Spinal cord (tissue), 10 donors: ENCODE measurements at places on chromosomes 6 and 20. TPM values are rescaled to one million over a fixed set of nuclear protein-coding genes. Genes with fewer than 3 reads are reported as not detected.

DNA sequence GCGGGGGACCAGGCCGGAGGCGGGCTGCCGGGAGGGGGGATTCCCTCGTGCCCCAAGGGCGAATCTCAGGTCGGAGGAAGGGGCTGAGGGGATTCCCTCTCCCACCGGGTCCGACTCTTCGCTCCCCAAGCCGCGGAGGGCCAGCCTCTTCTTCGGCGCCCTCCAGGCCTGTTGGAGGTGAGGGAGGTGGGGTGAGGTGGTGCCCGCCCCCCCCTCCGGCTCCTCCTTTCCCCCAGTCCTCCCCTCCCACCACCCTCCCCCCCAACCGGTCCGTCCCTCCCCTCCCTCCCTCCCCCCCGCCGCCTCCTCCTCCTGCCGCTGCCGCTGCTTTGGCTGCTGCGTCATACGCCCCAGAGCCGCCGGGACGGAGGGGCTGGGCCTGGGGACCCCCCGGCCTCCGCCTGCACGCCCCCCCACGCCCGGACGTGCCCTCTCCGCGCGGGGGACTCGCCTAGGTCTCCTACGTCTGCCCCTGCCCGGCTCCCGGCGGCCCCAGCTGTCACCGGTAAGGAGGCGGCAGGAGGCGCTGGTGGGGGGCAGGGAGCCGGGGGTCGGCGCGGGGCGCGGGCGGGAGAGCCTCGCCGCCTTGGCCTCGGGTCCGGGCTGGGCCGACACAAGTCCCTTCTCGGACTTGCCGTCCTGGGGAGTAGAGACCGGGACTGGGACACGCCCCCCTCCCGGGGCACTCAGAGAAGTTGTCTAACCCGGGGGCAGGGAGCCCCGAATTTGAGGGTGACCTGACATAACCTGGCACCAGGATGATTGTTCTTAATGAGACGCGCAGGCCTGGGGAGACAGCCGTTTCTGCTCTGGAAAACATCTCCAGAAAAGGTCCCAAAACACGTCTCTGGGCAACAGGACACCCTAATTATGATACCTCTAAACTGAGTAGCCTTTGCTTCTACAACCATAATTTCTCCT lies at the start of gene PHF1:
TSS of gene PHF1 (plus strand) at position 304 of the 921 bp plus-strand sequence. CDS start 1,250 bp downstream, outside the sequence.
- peak within 1 kb of the TSS; percentile 97 for H3K27ac ChIP-seq
- H3K4me3 ChIP-seq, result peak within 1 kb of the TSS; percentile 83
- H3K4me1 ChIP-seq, result peaks cover 19% of the 10 kb centered on the region
- no peak for DNase-seq

- no peaks in the 10 kb centered on the region for H3K36me3 ChIP-seq
- no peaks in the 10 kb centered on the region for H3K4me1 ChIP-seq
- H3K4me3 ChIP-seq, result no peak overlapping the region
- DNase-seq, result no peak
Measured at GRCh38 chr6:129235167-129236000, 352.4 kb downstream of the LAMA2 start.

GRCh38 chr6:27154696-27155095 lies 92.8 kb upstream of the PRSS16 start:
- H3K4me1 ChIP-seq, result peaks cover 9% of the 10 kb centered on the region
- peaks cover 6% of the 10 kb centered on the region for H3K27me3 ChIP-seq
- no peaks in the 10 kb centered on the region for H3K36me3 ChIP-seq
- no peak overlapping the region for H3K4me3 ChIP-seq
- no peak for DNase-seq
- no peak overlapping the region for H3K27ac ChIP-seq

DNA sequence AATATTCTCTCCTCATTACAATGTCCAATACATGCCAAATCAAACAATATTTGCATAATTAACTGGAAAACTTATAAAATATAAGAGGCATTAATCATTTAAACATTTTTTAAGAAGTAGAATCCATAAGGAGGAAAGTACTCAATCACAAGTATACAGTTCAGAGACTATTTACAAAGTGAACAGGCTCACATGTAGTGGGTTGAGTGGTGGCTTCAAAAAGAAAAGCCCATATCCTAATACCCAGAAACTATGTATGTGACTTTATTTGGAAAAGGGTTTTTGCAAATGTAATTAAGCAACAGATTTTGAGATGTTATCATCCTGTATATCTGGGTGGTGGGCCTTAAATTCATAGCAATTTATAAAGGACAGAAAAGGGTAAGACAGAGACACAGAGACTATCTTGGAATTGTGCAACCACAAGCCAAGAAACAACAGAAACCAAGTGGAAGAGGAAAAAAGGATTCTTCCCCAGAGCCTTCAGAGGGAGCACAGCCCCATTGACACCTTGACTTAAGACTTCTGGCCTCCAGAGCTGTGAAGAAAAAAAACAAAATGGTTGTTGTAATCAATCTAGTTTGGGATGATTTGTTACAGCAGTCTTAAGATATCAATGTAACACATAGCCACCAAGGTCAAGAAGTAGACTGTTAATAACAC lies 32.7 kb upstream of the CRISP1 start:
- no peaks in the 10 kb centered on the region for H3K27me3 ChIP-seq
- no peak overlapping the region for H3K27ac ChIP-seq
- H3K4me1 ChIP-seq, result no peaks in the 10 kb centered on the region
- DNase-seq, result no peak
- no peaks in the 10 kb centered on the region for H3K36me3 ChIP-seq

DNA sequence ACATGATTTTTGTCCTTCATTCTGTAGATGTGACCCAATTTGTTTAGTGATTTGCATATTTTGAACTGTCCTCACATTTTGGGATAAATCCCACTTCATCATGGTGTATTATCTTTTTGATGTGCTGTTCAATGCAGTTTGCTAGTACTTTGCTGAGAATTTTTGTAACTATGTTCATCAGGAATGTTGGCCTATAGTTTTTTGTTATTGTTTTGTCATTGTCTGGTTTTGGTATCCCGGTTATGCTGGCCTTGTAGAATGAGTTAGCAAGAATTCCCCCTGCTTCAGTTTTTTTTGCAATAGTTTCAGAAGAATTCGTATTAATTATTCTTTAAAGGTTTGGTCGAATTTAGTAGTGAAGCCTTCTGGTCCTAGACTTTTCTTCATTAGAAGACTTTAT lies 11.9 kb downstream of the KIF25 start:
- H3K36me3 ChIP-seq, result no peaks in the 10 kb centered on the region
- no peaks in the 10 kb centered on the region for H3K27me3 ChIP-seq
- no peaks in the 10 kb centered on the region for H3K4me1 ChIP-seq

- no peaks in the 10 kb centered on the region for H3K4me1 ChIP-seq
- no peak overlapping the region for H3K4me3 ChIP-seq
- H3K36me3 ChIP-seq, result no peaks in the 10 kb centered on the region
- H3K27ac ChIP-seq, result no peak overlapping the region
- DNase-seq, result no peak
Measured at GRCh38 chr6:19754686-19755085, 82.5 kb upstream of the ID4 start.

DNA sequence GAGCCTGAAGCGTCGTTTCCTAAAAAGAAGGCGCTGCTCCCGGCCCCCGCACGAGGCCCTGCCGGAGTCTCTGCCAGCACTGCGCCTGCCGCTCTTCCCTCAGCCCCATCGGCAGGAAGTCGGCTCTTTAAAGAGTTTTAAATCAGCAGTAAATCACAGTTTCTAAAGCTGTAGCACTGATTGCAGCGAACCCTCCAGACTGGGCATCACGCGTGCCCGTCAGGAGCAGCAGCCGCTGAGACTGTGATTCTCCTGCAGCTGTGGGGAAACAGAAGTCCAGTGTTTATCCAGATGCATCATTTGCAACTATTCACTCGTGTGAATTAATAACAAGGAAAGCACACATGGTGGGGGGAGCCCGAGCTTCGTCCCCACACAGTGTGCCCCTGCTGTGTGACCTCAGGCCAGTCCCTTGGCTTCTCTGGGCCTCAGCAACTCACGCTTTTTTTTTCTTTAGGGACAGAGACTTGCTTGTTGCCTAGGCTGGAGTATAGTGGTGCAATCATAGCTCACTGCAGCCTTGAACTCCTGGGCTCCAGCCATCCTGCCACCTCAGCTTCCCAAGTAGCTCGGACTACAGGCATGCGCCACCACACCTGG lies 28.3 kb downstream of the DLL1 start:
- no peak for DNase-seq
- H3K27me3 ChIP-seq, result peaks cover 5% of the 10 kb centered on the region
- no peak overlapping the region for H3K4me3 ChIP-seq
- H3K4me1 ChIP-seq, result peaks cover 36% of the 10 kb centered on the region

DNA sequence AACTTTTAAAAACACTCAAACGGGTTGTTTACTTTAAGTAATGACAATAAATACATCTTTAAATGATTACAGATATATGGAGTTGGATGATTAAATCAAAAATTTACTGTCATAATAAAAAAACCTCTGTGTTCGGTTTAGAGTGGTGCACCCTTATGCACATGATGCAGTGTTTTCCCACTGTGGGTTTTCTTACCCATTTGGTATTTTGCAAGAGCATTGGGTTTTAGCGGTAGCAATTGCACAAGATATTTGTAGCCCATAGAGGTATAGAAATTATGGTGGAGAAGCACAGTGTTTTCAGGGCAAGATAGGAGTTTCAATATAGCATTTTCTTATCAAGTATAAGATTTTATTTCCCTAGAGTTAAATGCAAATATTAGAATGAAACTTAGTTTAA lies 410.8 kb upstream of the PLCB4 start:
- no peaks in the 10 kb centered on the region for H3K4me1 ChIP-seq
- no peaks in the 10 kb centered on the region for H3K27me3 ChIP-seq
- no peak overlapping the region for H3K4me3 ChIP-seq
- no peaks in the 10 kb centered on the region for H3K36me3 ChIP-seq

DNA sequence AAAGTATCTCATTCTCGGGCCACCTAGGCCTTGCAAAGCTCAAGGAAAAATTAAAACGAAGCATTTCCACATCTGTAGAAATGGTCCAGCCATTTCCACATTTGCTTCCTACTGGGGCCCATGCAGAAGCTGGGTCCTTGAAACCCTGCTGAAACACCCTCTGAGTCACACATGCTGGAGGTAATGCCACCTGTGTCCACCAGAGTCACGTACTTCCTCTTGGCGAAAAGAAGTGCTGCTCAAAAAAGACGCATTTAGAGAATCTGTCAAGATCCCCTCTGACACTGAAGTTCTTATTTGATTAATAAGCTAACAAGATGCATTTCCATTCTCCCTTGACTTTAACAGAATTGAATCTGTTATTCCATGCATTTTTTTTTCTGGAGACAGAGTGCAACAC lies 423.2 kb downstream of the PREX1 start:
- H3K27me3 ChIP-seq, result peaks cover 7% of the 10 kb centered on the region
- H3K36me3 ChIP-seq, result no peaks in the 10 kb centered on the region
- DNase-seq, result no peak

GRCh38 chr6:41571021-41571780 lies 25.0 kb downstream of the FOXP4 start:
- H3K4me3 ChIP-seq, result no peak overlapping the region
- peaks cover 2% of the 10 kb centered on the region for H3K27me3 ChIP-seq
- peak overlapping the region; percentile 49 for H3K27ac ChIP-seq
- H3K36me3 ChIP-seq, result peaks cover 8% of the 10 kb centered on the region
- peaks cover 36% of the 10 kb centered on the region for H3K4me1 ChIP-seq

- no peak for DNase-seq
- H3K4me1 ChIP-seq, result peaks cover 35% of the 10 kb centered on the region
- H3K27ac ChIP-seq, result no peak overlapping the region
Measured at GRCh38 chr6:43176423-43176786, 5.3 kb downstream of the SRF start.

DNA sequence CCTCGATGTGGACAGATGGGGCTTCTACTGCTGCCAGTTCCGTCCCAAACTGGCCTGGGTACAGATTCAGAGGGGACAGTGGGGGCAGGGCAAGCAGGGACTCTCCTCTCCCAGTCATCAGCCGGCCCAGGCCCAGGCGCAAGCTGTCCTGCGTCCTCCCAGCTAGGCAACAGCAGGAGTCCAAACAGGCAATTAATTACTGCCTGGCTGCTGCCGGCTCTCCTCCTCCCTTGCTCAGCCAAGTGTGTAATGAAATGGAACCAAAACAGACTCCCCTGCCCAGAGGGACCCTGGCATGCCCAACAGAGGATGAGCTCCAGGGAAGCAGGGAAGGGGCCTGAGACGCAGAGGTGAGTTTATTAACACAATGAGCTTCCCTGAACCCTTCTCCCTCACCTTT lies 17.8 kb upstream of the SLC32A1 start:
- H3K4me1 ChIP-seq, result peaks cover 8% of the 10 kb centered on the region
- no peaks in the 10 kb centered on the region for H3K36me3 ChIP-seq
- no peak overlapping the region for H3K4me3 ChIP-seq
- no peak overlapping the region for H3K27ac ChIP-seq
- H3K27me3 ChIP-seq, result no peaks in the 10 kb centered on the region

GRCh38 chr6:80921861-80922460 lies 815.5 kb downstream of the BCKDHB start:
- no peaks in the 10 kb centered on the region for H3K27me3 ChIP-seq
- DNase-seq, result no peak
- no peak overlapping the region for H3K27ac ChIP-seq
- H3K4me1 ChIP-seq, result no peaks in the 10 kb centered on the region

GRCh38 chr20:20096421-20096820 lies 44.1 kb downstream of the CFAP61 start:
- H3K27ac ChIP-seq, result no peak overlapping the region
- H3K4me3 ChIP-seq, result no peak overlapping the region
- no peaks in the 10 kb centered on the region for H3K27me3 ChIP-seq
- peak; percentile 83 for DNase-seq

DNA sequence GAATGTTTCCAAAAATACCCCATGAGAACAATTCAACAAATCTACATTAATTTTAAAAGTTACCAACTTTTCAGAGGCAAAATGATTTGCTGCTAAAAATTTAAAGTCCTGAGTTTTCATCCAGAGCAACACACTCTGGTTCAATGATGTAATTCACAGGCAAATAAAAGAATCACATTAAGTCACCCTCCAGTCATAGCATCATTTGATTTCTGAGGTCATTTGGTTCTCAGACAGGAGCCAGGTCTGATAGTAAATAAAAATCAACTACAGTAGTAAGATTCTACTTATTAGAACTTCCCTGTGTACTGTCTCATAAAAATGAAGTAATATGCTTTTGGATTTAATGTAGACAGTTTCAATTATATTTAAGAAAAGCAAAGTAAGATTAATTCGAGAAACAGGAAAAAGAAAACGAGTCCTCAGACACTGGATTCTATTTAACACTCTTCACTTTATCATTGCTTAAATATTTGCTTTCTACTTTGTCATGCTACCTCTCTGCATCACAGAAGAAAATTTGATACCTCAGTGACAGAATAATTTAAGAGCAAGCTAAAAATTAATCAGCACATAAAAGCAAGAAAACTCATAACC lies 25.8 kb downstream of the MAP7 start:
- H3K4me3 ChIP-seq, result peak overlapping the region; percentile 4
- no peak for DNase-seq
- H3K27me3 ChIP-seq, result no peaks in the 10 kb centered on the region
- no peak overlapping the region for H3K27ac ChIP-seq
- H3K36me3 ChIP-seq, result no peaks in the 10 kb centered on the region

Gene KIF6
- total RNA-seq, result 2.0 TPM

Gene SLC44A4
- 0.20 TPM for total RNA-seq

Gene SAMD5
- 7.8 TPM for total RNA-seq

Gene LY6G6C
- total RNA-seq, result not detected

Gene RBM24
- total RNA-seq, result 2.9 TPM

Gene MRPL18
- total RNA-seq, result 42.1 TPM

Gene SSTR4
- 0.89 TPM for total RNA-seq
